ENCODE measurements at places on chromosomes 6 and 20.

- DNase-seq = no peak
Observed at GRCh38 chr20:59537991-59538390, 66.3 kb upstream of the PHACTR3 start.

GRCh38 chr20:58054780-58055373, 173.6 kb downstream of the ANKRD60 start:
- no peak for DNase-seq

DNA sequence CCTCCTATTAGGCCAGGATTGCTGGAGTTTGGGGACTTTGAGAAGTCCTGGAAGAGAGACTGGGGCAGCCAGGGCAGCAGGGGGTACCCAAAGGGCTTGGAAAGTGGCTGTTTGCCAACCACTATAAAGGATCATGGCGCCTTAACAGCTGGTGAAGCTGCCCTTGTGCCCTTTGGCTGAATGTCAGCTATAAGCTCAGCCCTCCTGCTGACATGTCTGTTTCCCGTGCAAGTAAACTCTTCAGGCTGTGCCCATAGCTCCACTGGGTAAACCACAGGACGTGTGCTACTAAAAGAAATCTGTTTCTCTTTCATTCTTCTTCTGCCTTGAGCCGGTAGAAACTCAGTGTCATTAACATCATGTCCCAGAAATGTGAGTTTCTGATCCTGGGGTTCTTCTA, 97.3 kb downstream of the CAP2 start:
- no peak for DNase-seq

- DNase-seq = no peak
Observed at GRCh38 chr20:9322661-9323060, 191.7 kb upstream of the LAMP5 start.

GRCh38 chr6:31403283-31404060, at the start of gene MICA:
TSS of gene MICA (plus strand) at chr6:31403595. CDS start at chr6:31403633, 38 bp downstream.
- peak; percentile 62 for DNase-seq

- DNase-seq = no peak
Observed at GRCh38 chr6:123417535-123417934, 219.2 kb downstream of the TRDN start.

GRCh38 chr6:119671105-119671504, 321.5 kb upstream of the MAN1A1 start:
- no peak for DNase-seq

All from CD4-positive, alpha-beta T cell treated with Interferon gamma for 1 hour (primary cell).